Activated CD4-positive, CD25-positive, alpha-beta regulatory T cell (primary cell): ENCODE measurements at places on chromosomes 3 and 15.

DNA sequence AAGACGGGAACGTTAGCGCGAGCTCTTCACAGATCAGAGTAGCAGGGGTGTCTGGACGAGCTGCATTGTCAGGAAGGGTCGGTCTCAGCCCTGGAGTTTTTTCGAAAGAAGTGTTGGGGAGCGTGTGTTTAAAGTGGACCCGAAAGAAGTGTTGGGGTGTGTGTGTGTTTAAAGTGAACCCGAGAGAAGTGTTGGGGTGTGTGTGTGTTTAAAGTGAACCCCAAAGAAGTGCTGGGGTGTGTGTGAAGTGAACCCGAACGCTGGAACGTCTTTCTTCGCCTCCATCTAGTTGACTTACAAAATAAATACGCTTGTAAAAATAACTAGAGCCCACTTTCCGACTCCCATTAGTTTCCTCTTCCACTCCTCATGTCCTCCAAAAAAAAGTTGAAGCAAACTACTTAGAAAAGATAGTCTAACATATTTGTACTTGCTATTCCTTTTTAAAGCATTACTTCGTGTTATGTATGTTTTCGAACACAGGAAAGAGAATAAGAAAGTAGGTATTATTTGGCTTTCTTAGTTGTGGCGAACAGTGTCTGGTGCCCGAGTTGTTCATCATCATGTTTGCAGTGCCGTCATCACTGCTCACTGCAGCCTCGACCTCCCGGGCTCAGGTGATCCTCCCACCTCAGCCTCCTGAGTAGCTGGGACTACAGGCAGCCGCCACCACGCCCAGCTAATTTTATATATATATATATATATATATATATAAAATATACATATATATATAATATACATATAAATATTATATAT, 1.0 kb downstream of the LRCH3 start:
- no peak for DNase-seq

- no peak for DNase-seq
Observed at GRCh38 chr15:49383266-49383665, 39.8 kb upstream of the FGF7 start.

- no peak for DNase-seq
Observed at GRCh38 chr3:9146367-9147071, 102.9 kb downstream of the SRGAP3 start.

- DNase-seq: no peak
Observed at GRCh38 chr3:120652896-120653545, 29.0 kb downstream of the HGD start.

DNA sequence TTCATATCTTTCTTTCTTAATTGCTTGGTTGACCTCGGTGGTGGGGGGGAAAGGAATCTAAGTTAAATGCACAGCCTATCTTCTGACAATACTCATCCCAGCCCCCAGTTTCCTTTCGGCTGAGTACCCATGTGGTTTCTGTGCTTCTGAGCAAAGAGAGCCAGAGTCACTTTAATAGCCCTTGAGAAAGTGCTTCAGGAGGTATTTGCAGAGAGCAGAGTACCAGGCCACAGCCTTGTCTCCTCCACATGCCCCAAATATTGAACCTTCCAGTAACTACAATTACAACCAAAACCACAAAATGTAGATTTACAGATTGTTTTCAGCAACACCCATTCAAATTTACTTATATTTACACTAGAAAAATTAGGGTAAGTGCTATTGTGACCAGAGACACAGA, 647.4 kb downstream of the NR2F2 start:
- no peak for DNase-seq

DNA sequence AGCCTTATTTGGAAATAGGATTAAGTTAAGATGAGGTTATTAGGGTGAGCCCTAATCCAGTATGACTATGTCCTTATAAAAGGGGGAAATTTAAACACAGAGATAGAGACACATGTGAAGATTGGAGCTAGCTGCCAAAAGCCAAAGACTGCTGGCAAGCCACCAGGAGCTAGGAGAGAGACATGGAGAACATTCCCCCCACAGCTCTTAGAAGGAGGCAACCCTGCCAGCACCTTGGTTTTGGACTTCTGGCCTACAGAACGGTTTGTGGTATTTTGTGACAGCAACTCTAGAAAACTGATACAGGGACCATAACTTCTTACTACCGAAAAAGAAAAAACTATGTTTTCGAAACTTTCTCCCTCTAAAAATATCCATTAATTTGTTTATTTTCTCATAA, 245.3 kb upstream of the RARB start:
- no peak for DNase-seq

DNA sequence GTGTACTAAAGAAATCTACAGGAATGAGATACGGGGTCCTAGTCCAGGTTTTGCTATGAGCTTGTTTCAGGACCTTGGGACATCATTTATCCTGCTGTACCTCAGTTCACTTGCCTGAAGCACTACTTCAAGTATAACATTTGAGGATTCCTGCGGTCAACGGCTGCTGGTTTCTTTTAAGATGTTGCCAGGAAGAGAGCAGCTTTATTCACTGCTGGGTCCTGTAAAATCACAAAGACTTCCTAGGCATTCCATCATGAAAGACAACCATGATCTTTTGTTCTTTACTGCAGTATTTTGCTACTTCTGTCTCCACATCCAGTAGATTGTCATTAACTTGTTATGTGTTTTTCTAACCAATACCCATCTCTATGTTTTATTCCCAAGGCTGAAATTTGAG, 61.0 kb upstream of the PYDC2 start:
- DNase-seq: no peak

DNA sequence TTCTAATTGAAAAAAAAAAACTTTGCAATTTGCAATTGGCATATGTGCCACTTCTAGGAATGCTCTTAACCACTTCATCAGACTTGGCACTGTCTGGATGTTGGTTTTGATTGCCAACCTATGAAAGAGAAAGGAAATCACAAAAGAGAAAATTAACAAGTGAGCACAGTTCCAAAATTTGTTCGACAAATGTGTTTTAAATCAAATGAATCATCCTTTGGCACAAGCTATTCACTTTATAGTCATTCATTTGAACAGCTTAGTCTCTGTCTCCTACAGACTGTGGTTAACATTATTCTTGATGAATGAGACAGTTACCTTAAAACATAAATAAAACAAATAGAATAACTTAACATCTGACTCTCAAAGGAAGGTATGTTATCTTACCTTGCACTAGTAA, 265.0 kb downstream of the EPHA3 start:
- no peak for DNase-seq

GRCh38 chr3:110650741-110651140, 420.9 kb upstream of the NECTIN3 start:
- no peak for DNase-seq

- DNase-seq: no peak
Observed at GRCh38 chr3:38662544-38662943, 13.1 kb upstream of the SCN5A start.

- DNase-seq: peak; percentile 22
Observed at GRCh38 chr15:62066663-62067447, at the start of gene C2CD4A. C2CD4A (plus strand) TSS chr15:62066977; CDS start chr15:62067614, 637 bp downstream.

DNA sequence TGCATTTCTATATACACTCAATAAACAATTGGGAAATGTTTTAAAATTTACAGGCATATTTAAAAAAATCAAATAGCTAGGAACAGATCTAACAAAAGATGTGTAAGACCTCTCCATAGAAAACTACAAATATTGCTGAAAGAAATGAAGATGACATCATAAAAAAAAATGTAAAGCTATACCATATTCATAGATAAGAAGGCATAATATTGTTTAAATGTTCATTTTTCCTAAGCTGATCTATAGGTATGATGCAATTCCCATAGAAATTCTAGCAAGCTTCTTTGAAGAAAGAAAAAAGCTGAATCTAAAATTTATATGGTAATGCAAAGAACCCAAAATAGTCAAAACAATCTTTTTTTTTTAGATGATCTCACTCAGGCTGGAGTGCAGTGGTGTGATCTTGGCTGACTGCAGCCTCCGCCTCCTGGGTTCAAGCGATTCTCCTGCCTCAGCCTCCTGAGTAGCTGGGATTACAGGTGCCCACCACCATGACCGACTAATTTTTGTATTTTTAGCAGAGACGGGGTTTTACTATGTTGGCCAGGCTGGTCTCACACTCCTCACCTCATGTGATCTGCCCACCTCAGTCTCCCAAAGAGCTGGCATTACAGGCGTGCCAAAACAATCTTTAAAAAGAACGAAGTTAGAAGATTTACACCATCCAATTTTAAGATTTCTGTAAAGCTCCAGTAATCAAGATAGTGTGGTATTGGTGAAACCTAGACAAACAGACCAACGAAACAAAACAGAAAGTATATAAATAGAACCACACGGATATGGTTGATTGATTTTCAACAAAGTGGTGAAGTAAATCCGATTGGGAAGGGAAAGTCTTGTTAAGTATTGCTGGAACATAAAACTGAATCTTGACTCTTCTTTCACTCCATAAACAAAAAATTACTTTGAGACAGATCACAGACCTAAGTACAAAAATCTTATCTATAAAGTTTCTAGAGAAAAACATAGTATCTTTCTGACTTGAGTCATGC, 6.3 kb upstream of the BHLHE40 start:
- no peak for DNase-seq

DNA sequence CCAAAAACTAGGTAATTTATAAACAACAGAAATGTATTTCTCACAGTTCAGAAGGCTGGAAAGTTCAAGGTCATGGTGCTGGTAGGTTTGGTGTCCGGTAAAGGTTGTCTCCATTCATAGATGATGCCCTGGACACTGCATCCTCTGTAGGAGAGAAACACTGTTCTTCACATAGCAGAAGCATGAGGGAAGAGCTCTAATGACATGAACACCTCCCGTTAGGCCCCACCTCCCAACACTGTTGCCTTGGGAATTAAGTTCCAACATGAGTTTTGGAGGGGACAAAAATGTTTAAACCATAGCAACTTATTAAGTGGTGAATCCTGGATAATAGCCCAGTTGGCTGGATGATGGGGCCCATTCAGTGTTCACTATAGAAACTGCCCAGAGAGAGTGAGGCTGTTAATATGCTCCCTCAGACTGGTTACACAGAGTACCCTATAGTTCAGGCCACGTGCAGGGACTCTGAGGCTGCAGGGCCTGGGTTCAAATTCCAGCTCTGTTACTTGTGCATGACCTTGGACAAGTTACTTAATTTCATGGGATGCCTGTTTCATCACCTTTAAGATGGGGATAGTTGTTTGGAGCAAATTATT, 37.0 kb downstream of the CCNL1 start:
- no peak for DNase-seq

DNA sequence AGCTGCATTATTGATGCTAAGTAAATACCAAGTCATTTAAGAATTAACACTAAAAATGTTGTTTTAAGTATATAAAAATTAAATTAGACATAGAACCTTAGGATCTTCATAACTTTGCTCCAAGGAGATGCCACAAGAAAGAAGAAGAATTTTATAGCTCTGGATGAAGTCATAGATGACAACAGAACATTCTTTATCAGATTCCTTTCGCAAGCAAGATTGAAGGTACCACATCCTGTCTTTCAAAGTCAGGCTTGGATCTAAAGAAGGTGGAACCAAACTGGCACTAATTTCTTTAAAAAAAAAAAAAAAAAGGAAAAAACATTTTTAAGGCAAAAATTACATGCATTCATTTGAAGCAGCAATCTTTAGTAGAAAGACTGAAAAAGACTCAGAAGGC, 62.5 kb downstream of the POLQ start:
- no peak for DNase-seq

- no peak for DNase-seq
Observed at GRCh38 chr15:85168642-85169173, 187.1 kb downstream of the PDE8A start.

DNA sequence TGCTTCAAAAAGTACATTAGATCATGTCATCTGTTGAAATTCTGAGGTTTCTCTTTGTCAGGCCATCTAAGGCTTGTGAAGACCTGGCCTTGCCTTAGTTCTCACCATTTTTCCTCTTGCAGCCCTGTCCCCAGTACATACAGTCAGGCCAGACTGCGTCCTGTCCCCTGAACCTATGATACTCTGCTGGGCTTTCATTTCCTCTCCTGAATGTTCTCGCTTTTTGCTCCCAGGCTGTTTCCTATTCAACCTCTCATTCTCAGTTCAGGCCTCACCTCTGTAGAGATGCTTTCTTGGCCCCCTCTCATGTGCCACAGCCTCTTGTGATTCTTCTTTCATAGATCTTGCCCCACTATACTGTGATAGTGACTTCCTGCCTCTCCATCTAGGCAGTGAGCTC, 648.8 kb upstream of the KCNMB2 start:
- DNase-seq: no peak

DNA sequence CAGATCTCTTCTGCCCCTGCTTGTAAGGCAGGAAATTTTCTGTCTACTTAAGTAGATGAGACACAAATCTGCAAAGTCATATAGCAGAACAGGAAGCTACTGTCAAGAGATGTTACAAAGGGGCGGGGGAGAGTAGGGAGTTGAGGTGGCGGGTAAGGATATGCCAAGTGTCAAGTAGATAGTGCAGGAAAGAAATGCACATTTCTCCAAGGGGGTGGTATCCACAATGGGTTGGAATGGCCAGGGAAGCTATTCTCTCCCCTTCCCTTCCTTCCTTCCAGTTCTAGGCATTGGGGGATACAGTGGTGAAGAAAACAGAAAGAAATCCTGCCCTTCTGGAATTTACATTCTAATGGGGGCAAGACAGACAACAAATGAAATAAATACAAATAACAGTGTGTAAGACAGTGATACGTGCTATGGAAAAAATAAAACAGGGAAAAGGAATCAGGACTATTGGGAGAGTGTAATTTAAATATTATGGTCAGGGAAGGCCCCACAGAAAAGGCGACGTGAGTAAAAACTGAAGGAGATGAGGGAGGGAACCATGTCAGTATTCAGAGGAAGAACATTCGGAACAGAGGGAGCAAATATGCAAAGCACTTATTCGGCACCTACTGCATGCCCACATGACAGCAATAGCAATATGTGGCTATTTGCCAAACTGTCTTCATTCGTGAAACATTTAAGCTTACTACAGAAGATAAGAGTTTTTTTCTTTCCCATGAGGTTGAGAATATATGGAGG, 42.8 kb upstream of the RNU6-1 start:
- no peak for DNase-seq

DNA sequence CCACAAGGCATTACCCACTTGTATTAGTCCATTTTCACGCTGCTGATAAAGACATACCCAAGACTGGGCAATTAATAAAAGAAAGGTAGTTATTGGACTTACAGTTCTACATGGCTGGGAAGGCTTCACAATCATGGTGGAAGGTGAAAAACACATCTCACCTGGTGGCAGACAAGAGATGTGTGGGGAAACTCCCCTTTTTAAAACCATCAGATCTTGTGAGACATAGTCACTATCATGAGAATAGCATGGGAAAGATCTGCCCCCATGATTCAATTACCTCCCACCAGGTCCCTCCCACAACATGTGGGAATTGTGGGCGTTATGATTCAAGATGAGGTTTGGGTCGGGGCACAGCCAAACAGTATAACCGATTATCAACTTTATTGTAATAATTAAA, 17.0 kb upstream of the CMC1 start:
- DNase-seq: no peak
